Kidney (tissue), 22 donors: ENCODE measurements at places on chromosomes 5 and 9.

- no peak for DNase-seq
Observed at GRCh38 chr5:157520911-157521703, 54.5 kb downstream of the ADAM19 start.

DNA sequence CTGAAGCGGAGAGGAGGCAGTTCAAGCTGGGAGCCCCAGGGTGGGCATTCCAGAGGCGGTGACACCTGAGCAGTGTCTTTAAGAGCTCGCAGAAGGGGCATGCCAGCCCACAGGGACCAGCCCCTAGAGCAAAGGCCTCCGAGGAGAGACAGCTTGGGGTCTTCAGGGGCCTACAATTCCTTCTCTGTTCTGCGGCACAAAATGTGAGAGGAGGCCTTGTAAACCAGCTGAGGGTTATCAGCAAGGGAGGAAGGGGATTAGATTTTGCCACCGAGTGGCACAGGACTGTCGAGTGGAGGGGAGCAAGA is 505 bp upstream of the SIGMAR1 start:
- DNase-seq, result no peak

- DNase-seq, result no peak
Observed at GRCh38 chr9:81819859-81820546, 108.2 kb upstream of the SPATA31D4 start.

- no peak for DNase-seq
Observed at GRCh38 chr5:151081431-151082281, 822 bp upstream of the TNIP1 start.

DNA sequence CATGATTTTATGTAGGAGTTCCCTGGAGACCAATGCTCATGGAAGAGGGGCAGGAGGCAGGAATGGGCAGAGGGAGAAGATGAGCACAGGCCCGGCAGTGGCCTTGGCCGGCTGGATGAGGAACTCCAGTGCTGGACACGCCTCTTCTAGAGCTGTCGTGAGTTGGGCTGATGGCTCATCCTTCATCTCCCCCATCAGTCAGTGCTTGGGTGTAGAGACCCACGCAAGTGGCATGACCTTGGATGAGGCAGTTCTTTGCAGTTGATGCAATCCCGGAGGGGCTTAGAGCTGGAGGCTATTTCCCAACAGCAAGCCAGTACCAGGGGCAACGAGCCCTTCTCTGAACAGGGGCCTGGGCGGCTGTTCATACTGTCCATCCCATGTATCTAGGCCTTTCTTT is 25.5 kb upstream of the ARAP3 start:
- no peak for DNase-seq

DNA sequence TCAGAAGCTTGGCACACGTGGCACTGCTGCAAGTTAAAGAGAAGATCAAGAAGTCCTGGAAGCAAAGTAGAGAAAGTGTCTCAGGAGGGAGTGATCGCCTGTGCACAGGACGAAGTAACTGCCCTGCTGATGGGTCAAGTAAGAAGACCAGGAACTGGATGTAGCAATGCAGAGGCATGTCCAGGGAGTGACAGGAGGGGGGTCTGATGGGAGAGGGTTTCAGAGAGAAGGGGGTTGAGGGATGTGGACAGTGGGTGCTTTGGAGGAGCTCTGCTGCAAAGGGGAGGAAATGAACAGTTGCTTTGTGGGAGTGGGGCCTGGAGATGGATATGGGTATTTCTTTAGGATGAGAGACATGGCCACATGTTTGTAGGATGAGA is 60.2 kb upstream of the PHYKPL start:
- no peak for DNase-seq

DNA sequence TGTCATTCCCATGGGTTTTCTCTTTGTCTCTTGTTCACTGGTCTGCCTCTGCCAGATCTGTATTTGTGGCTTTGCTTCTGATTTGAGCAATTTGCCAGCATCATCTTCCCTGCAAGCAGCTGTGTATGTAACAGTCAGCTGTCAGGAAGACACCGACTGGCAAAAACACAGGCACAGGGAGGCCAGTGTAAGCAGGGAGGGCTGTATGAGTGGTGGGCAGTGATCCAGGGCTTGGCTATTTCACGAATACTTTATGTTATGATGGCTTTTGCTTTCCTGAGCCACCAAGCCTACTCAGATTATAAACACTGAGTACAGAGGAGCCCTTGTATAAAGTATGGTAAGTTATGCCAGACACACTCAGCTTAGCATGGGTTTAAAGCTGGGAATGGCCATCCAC is 11.6 kb downstream of the BNIP1 start:
- DNase-seq, result no peak

- no peak for DNase-seq
Observed at GRCh38 chr5:149388498-149389190, 9.6 kb upstream of the IL17B start.

GRCh38 chr9:126494264-126494663 is 119.5 kb upstream of the LMX1B start:
- DNase-seq, result no peak

GRCh38 chr5:151937851-151938250 is 13.2 kb upstream of the GLRA1 start:
- DNase-seq, result no peak

DNA sequence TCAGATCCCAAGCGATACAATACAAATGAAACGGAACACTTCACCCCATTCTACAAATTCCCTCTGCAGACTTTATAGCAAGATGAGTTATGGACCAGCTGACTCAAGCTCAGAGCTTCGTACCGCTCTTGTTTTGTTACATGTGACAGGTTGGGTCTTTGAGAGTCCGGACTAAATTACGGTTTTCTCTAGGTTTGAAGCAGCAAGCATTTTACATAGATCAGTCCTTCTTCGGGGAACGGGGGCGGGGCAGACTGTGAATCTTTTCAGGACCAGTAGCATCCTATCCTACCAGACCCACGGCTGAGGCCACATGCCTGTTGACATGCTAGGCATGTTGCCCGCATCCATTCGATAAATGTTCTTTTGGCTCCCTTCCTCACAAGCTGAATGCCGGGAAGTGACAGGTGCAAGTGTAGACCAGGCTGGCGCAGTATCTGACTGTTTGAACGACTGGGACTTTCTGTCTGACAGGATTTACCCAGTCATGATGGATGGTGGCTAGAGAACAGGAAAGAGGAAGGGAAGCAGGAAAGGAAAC is 811.0 kb upstream of the GRAMD2B start:
- peak; percentile 38 for DNase-seq

- no peak for DNase-seq
Observed at GRCh38 chr5:113652161-113652560, 138.7 kb downstream of the YTHDC2 start.

GRCh38 chr5:168055961-168056360 is 235.5 kb upstream of the WWC1 start:
- DNase-seq, result no peak

GRCh38 chr9:126617823-126618165 is 4.1 kb downstream of the LMX1B start:
- DNase-seq, result peak; percentile 40

DNA sequence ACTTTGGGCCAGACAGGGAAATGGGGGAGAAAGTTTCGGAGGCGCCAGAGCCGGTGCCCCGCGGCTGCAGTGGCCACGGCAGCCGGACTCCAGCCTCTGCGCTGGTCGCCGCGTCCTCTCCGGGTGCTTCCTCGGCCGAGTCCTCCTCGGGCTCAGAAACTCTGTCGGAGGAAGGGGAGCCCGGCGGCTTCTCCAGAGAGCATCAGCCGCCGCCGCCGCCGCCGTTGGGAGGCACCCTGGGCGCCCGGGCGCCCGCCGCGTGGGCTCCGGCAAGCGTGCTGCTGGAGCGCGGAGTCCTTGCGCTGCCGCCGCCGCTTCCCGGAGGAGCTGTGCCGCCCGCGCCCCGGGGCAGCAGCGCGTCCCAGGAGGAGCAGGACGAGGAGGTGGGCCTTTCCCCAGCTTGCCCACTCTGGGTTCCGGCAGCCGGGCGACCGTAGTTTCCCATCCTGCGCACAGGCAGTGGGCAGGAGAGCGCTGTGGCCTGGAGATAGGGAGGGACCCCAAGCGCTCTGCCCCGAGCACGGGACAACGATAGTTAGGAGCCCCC is 516 bp downstream of the MAST4 start:
- peak; percentile 50 for DNase-seq

GRCh38 chr9:32989660-32990059 is 11.8 kb downstream of the APTX start:
- no peak for DNase-seq

- DNase-seq, result no peak
Observed at GRCh38 chr5:9197881-9198260, 348.0 kb downstream of the SEMA5A start.

DNA sequence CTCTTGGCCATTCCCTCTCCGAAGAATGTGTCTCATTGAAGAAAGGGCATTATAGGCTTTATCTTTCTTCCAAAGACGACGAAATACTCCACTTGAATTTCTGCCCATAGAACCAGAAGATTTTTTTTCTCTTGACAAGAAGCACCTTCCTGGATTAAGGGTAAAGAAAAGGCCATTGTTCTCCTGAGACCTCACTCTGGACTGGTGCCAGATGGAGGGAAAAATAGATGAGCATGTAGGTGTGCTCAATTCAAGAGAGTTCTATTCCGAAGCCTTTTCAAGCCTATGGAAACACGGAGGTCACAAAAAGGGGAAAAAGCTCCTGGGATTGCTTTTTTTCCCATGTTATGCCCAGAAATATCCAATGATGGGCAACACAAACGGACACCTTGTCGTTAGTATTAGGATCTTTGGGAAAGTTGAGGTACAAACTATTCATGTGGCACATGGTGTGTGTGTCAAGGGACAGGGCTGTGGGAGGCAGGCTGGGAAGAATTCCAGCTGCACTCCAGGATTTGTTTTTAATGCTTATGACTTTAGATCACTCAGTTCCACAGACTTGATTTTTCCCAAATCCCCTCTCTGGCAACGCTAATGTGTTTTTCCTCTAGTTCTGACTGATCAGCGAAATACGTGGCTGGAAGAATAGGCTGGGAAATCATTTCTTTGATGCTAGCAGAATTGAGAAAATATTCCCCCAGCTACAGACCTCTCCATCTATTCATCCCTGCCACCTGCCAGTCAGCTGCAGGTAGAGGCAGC is 89.9 kb downstream of the SIL1 start:
- DNase-seq, result no peak

GRCh38 chr5:17398431-17398830 is 99.6 kb upstream of the TAF11L2 start:
- no peak for DNase-seq

GRCh38 chr5:116303810-116304209 is 219.0 kb downstream of the COMMD10 start:
- DNase-seq, result no peak

DNA sequence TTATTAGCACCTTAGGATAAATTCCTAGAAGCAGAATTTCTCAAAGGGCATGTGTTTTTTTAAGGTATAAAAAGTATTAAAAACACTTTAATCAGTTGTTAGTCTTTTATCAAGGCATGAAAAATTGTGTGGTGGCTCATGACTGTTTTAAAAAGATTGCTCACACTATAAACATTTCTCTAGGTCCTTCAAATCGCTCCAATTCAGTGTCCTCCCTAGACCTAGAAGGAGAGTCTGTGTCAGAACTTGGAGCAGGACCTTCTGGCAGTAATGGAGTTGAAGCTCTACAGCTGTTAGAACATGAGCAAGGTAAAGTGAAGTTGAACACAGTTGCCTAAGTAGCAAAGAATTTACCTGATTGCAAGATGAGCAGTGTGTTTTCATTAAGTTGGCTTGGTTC is 62.0 kb downstream of the GAPVD1 start:
- no peak for DNase-seq

GRCh38 chr5:1484730-1485578 is 38.8 kb downstream of the LPCAT1 start:
- DNase-seq, result no peak

DNA sequence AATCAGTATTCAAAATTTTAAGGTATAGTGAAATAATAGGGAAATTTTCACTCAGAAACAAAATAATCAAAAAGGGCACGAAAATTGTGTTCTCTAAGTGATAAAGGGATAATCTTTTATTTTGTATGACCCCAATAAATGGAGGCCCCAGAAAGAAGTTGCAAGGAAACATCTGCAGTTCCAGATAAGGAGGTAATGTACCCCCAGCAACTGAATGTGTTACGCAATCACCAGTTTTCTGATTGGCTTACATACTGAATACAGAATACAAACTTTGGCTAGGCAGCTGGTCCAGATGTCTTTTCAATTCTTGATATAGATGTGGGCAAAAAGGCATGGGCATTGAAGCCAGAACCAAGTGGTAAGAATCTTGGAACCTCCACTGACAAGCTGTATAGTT is 1.7 kb upstream of the TOPORS start:
- DNase-seq, result no peak

GRCh38 chr9:134215420-134215698 is 51.0 kb upstream of the RNU6ATAC start:
- peak; percentile 55 for DNase-seq

- DNase-seq, result no peak
Observed at GRCh38 chr5:178785999-178786398, 55.5 kb upstream of the ZNF354A start.

- no peak for DNase-seq
Observed at GRCh38 chr9:88889386-88889785, 101.9 kb upstream of the S1PR3 start.

DNA sequence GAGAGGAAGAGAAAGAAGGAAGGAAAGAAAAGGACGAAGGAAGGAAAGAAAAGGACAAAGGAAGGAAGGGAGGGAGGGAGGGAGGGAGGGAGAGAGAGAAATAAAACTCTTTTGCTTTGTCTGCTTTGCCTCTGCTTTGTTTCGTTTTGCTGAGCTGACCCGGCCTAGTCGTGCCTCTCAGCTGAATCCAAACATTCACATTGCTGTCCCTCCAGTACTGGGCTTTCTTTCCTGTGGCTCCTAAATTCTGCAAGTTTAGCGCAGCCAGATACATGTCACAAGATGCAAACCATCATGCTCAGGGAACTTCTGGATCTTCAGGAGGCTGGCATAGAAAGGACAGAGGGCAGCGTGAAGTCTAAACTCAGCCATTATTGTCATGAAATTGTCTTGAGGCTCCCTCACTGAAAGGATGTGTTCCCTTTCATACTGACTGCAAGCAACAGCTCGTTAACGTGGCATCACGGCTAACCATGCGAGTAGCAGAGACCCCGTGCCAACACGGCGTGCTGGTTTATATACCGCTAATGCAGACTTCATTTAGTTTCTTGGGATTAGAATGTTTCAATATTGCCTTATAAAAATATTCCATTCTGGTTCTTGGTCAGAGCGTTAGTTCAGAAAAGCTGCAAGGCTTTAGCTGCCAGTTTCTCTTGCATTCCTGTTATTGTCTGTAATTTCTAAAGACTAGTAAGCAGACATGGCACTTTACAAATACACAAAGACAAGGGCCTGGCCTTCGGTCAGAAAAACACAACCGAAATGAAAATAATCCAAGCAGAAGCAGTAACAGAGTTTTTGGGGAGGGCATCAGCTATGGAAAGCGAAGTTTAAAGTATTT is 94.2 kb downstream of the TMEM174 start:
- no peak for DNase-seq

- DNase-seq, result no peak
Observed at GRCh38 chr5:142753116-142753631, 17.0 kb upstream of the ARHGAP26 start.

DNA sequence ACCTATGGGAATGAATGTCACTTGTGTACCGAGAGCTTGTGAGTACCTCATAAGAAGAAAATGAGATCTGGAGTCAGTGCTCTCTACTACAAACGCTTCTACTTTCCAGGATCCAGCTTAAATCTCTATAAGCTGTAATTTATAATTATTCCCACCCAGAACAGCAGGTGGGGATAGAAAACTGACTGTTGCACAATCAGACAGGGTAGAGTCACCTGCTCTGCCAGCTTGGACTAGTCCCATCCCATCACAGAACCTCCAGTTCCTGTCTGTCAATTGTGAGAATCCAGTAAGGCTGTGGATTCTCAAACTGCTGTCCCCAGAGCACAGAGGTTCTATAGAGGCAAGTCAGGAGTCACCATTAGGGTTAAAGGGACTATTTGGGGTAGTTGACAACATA is 2.0 kb downstream of the SPINK7 start:
- DNase-seq, result no peak
